ENCODE measurements at places on chromosomes 16 and 17.

GRCh38 chr16:87003414-87003755, 313.8 kb downstream of the C16orf95 start:
- DNase-seq = no peak

GRCh38 chr17:62566996-62567578, 60.4 kb upstream of the MRC2 start:
- no peak for DNase-seq

GRCh38 chr16:12515746-12516145, 287.9 kb downstream of the CPPED1 start:
- DNase-seq = no peak

GRCh38 chr16:75485230-75486013, 9.8 kb downstream of the CHST6 start:
- DNase-seq = no peak

GRCh38 chr17:80869481-80870145, 122.0 kb upstream of the CHMP6 start:
- no peak for DNase-seq

GRCh38 chr16:23519282-23519681, 9.0 kb upstream of the GGA2 start:
- no peak for DNase-seq

DNA sequence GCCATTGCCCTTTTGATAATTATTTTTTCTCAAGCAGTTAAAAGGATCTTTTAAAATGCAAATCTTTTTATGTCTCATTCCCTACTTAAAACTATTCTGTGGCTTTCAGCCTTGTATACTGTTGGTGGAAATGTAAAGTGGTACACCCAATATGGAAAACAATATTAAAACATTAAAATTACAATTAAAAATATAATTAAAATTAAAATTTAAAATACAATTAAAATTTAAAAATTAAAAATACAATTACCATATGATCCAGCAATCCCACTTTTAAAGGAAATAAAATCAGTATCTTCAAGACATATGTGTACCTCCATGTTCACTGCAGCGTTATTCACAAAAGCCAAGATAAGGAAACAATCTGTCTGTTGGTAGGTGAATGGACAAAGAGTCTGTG, 340.8 kb upstream of the TOM1L1 start:
- no peak for DNase-seq

DNA sequence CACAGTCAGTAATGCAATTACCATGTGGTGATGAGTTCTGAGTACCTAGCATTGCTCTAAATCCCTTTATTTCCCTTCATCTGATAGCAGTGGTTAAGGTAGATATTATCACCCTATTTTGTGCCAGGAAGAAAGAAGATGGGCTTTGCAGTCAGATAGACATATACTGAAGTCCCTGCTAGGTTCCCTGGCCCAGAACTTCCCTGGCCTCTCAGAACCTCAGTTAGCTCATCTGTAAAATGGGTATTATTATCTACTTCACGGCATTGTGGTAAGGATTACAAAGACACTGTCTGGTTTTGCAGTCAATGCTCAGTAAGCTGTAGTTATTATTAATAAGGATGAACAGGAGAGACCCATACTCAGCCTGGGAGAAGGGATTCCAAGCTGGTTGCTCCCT, 4.6 kb upstream of the CRYBA1 start:
- DNase-seq = no peak

DNA sequence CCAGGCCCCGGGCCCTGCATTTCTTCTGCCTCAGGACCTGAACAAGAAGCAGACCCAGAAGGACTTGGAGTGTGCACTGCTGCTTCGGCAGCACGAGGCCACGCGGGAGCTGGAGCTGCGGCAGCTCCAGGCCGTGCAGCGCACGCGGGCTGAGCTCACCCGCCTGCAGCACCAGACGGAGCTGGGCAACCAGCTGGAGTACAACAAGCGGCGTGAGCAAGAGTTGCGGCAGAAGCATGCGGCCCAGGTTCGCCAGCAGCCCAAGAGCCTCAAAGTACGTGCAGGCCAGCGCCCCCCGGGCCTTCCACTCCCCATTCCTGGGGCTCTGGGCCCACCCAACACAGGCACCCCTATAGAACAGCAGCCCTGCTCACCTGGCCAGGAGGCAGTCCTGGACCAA, 9.2 kb downstream of the HIRIP3 start:
- no peak for DNase-seq

- DNase-seq = no peak
Observed at GRCh38 chr16:66007717-66008116, 358.8 kb upstream of the CDH5 start.

Measured in CD4-positive, alpha-beta T cell (primary cell).